ENCODE measurements at places on chromosomes 1 and 21.

GRCh38 chr1:20626524-20626923 is 6.7 kb upstream of the PINK1 start:
- DNase-seq: no peak

GRCh38 chr1:93908394-93909145 is 660 bp downstream of the GCLM start:
- no peak for DNase-seq

DNA sequence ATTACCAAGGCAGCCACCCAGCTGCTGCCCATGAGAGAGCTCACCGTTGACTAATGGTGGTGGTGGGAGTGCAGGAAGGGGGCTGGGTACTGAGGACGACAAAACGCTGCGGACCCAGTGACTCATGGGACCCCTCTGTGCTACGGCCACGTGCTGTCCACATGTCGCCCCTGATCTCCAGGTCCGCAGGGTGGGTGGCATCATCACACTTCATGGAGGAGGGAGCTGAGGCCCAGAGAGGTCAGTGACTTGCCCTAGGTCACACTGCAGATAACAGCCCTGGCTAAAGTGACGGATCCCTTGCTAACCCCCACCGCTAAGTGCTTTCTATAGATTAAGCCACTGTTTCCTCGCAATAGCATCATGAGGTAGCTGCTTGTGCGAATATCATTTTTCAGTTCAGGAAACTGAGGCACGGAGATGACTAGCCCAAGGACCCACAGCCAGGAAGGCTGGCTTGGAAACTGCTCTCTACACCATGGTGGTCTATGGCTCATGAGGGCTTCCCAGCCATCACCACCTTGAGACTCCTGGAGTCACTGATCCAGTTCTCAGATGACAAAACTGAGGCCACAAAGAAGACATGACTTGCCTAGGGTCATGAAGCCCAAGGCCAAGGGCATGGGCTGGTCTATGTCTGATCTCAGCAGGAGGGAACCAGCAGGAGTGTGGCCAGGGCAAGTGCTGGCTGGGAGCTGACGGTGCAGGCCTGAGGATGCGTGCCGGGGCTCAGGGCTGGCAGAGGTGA is 12.6 kb downstream of the RUNX3 start:
- no peak for DNase-seq

- no peak for DNase-seq
Measured at GRCh38 chr1:9835758-9836631, 12.2 kb upstream of the CLSTN1 start.

DNA sequence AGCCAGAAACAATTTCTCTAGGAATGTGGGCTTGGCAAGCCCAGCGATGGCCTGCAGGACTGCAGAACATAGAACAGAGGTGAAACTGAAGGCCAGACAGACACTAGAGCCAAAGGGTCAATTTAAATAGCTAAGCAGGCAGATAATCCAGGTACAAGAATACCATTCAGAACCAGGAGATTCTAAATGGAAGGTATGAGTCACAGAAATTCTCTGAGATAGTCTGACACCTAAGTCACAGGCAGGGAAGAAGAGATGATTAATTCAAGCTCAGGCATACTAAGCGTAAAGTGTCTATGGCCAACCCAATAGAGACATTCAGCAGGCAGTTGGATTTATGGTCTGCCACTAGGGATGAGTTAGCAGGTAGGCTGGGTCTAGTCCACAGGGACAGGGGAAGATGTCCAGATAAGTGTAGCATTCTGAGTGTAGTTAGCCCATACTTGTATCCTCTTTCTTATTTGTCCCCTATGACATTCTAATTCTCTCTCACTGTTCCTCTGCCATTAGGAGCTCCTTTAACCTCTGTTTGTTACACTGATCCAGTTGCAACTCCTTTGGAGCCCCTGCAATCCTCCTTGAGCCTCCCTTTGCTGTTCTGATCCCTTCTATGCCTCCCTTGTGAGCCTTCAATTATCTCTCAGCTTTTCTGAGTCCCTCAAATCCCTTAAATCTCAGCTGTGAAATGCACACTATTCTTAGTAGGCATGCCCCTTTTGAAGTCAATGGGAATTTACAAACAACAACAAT is 383.8 kb downstream of the LMO4 start:
- DNase-seq: no peak

DNA sequence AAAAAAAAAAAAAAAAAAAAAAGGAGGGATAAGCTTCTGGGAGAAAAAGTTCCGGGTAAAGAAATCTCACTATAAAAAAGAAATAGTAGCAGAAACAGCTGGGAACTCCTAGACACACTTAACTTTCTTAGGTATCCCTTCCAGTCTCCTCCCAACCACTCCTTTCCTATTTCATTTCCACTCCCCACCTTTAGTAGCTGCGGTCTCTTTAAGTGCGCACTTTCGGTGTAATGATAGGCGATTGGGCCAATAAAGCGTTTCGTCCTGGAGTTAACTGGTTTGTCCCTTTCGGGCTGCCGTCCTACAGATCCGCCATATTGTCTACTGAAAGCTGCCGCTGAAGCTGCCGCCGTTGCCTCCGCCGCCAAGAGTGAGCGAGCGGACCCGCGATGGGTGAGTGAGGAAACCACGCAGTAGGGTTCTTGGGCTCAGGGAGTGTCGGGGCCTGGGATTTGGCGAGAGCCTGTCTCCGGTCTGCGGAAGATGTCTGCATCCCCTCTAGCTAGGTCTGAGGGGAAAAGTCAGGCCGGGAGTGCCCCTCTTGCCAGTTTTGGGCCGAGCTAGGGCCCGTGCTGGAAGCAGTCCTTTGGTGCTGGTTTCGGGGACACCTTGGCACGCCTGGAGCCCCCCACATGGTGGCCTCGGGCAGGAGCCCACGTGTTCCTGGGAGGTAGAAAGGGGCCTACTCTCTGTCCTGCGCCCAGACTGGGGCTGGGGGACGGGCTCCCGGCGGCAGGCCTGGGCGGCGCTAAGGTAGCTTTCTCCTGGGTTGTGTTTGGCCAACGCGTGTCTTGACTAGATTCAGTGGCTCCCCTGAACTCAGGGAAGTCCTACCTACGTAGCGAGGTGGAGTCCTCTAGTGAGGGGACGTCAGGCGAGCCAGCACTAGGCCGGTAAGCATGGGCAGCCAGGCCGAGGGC is at the start of gene KPNA6:
KPNA6 (plus strand) TSS at position 315 of the 920 bp plus-strand sequence; CDS start at position 390, 75 bp downstream.
- DNase-seq: peak; percentile 70
